ENCODE measurements at places on chromosomes 13 and 19. TPM values are rescaled to one million over a fixed set of nuclear protein-coding genes. Genes with fewer than 3 reads are reported as not detected.

Gene GPR42
- not detected for total RNA-seq

Gene COMP
- total RNA-seq, result not detected

Gene PRODH2
- not detected for total RNA-seq

Gene PMIS2
- not detected for total RNA-seq

Gene NUP58
- 141 TPM for total RNA-seq

Gene ZNF723
- total RNA-seq, result not detected

Gene PDX1
- total RNA-seq, result not detected

Gene ACP4
- total RNA-seq, result not detected
